Vagina (tissue), 2 donors: ENCODE measurements at places on chromosomes 12 and 14.

- no peak for DNase-seq
Measured at GRCh38 chr14:106530423-106531107, 1004.2 kb downstream of the TMEM121 start.

- no peak for DNase-seq
Measured at GRCh38 chr12:113373969-113374368, 15.6 kb downstream of the PLBD2 start.

DNA sequence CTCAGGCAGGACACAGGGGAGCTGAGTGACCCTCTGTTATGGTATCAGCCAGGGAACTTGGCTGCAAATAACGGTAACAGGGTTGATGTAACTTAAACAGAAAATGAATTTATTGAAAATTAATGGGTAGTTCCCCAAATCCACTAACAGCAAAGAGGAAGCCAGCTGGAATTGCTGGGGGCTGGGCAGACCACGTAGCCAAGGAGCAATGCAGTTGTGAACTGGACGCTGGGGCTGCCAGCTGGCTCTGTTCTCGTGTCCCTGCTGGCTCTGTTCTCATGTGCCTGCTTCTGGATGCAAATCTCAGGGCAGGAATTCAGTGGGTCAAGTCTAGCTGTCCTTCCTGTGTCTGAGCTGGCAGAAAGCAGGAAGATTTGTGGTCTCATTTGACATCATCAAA, 1383.3 kb upstream of the TMEM132C start:
- no peak for DNase-seq

DNA sequence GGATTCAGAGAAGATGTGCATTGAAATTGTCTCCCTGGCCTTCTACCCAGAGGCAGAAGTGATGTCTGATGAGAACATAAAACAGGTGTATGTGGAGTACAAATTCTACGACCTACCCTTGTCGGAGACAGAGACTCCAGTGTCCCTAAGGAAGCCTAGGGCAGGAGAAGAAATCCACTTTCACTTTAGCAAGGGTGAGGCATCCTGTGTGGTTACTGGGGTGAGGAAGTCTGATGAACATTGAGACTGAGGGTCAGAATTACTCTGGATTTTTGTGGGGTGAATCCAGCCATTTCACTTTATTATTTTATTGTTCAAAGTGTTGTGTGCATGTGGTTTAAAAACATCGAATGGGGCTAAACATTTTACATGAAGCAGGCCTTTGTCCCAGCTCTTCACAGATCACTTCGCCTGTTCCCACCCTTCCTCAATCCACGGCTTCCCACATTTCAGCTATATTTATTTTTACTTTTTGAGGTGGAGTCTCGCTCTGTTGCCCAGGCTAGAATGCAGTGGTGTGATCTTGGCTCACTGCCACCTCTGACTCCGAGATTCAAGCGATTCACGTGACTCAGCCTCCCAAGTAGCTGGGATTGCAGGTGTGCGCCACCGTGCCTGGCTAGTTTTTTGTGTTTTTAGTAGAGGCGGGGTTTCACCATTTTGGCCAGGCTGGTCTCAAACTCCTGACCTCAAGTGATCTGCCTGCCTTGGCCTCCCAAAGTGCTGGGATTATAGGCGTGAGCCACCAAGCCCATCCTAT, 40.6 kb downstream of the SUPT16H start:
- no peak for DNase-seq

- DNase-seq = no peak
Measured at GRCh38 chr14:85528897-85529631, 880 bp upstream of the FLRT2 start.

DNA sequence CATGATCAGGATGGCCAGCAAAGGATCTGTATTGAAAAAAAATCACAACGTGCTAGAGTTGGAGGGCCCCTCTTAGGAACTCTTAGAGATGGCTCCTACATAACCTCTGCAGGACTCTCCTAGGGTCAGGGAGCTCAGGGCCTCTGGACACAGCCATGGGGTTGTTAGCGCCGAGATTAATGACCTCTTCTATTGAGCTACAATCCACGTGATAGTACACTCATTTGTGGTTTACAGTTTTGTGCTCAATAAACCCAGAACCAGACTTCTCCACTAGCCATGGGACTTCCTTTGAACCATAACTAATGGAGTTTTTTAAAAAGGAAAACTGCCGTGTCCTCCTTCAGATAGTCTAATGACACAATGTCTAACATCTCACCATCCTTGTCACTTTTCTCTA, 29.6 kb upstream of the HDAC7 start:
- DNase-seq = no peak

GRCh38 chr12:107530701-107531100, 154.9 kb upstream of the PWP1 start:
- no peak for DNase-seq

DNA sequence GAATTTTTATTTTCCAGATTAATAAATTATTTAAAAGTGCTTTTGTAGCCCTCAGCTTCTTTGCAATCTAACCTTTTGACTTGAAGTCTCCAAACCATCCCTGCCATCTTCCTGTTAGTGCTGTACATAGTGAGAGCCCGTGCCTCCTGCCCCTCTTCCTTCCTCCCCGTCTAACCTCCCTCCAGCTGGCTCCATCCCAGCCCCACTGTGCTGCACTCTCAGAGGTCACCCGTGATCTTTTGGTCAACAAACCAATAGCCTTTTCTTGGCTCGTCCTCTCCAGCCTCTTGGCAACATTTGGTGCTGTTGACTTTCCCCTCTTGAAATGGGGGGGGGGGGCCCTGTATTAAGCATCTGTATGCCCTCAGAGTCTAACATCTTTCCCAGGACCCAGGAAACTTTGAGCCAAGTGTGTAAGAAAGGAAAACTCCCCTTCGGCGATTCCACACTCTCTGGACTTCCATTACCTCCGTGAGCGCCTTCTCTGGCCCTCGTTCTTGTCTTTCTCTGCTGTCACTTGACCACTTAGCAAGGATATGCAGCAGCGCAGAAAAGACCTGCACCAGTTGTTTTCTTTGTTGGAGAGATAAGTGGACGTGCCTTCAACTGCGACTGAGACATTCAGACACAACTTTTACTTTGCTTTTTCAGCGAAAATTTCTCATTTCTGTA, 44.1 kb downstream of the FBXW8 start:
- no peak for DNase-seq

DNA sequence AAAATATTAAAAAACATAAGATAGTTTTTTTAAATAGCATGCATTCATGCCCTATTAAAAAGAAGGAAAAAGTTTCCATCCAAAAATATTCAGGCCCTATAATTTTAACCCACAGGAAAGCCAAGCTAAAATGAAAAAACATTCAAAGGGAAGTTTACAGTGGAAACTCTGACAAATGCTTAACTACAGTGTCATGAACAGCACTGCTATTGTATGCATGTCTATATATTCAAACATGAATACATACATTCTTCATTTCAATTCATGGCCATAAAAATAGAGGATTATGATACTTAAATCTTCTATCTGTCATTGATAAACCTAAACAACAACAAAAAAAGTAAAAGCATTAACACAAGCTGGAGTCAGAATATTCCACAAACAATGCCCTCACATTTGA, 67.4 kb downstream of the PPP2R5E start:
- no peak for DNase-seq

GRCh38 chr12:80745851-80746505, 29.3 kb downstream of the MYF5 start:
- no peak for DNase-seq

GRCh38 chr12:40098406-40099145, 7.3 kb downstream of the SLC2A13 start:
- DNase-seq = no peak

- no peak for DNase-seq
Measured at GRCh38 chr14:74203639-74204038, 35.6 kb upstream of the VSX2 start.

DNA sequence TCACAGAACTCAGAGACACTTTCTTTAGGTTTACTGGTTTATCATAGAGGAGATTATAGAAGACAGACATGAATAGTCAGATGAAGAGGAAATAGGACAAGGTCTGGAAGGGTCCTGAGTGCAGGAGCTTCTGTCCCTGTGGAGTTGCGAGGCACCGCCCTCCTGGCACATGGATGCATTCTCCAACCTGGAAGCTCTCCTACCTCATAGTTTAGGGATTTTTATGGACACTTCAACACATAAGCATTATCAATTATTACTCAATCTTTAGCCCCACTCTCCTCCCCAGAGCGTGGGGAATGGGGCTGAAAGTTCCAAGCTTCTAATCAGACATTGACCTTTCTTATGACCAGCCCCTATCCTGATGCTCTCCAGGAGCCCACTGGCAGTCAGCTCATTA, 12.6 kb upstream of the KRT7 start:
- no peak for DNase-seq

DNA sequence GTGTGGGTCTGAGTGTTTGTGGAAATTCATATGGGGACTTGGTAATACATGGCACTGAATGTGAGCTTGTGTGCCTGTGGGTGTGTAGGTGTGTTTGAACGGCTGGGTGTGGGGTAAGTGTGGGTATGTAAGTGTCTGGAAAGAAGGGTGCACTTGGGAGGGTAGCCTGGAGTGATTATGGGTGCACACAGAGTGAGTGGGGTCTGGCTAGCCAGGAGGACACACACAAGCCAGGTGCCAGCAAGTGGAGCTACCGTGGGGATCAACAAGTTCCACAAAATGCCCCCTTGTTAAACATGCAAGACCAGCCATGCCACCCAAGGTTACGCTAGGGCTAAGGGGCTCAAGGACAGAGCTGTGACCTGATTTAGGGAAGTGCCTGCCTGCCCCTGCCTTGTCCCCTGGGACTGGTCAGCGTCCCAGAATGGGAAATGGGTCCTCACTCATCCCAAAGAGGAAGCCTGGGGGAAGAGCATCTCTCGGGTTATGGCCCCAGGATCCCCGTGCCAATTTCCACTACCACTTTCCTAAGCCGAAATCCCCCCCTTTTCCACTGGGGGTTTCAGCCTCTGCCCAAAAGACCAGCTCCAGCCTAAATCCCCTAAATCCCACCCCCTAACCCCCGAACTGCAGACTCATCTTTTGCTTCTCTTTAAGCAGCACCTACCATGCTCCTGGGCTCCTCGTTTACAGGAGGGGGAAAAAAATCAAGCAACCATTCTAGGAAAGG, 118.6 kb downstream of the DICER1 start:
- no peak for DNase-seq

- no peak for DNase-seq
Measured at GRCh38 chr14:55802986-55803872, 223.2 kb downstream of the KTN1 start.

DNA sequence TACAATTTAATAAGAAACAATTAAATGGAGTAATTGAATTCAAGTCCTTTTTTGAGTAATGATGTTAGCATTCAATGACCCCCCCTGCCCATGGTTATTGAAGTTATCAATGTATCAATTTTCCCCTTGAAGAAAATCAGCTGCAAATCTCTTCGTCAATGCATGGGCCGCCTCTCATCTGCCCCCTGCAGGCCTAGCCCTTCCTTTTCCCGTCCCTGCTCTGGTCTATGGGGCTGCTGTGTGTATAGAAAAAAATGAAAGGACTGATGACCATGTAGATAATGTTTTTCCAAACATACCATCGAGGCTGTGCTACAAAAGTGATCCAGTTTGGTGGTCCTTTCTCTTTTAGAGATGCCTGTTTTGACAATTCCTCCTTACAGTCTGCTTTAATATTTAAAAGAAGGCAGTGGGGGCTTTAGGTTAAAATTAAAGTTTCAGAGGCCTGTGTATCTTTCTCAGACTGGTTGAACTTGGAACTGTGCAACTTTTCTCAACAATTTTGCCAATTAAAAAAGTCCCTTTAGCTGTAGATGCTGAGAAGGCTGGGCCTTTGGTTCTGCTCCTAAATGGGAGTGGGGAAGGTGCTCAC, 98.4 kb downstream of the APAF1 start:
- no peak for DNase-seq

DNA sequence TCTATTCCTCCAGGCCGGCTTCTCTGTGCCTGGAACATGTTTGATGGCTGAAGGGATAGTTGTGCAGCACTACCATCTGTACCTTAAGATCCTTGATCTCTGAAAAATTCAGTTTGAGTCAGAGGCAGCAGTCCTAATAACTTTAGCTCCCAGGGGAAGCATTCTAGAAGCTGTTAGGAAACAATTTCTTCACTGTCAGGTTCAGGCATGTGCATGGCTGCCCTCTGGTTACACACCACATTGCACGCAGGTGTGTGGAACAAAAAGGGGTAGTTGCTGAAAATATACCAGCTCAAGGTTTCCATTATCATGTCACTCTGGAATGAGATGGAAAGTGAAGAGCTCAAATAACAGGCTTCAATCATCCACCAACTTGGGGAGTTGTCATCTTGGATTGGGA, 80.1 kb downstream of the CHST11 start:
- no peak for DNase-seq

- DNase-seq = no peak
Measured at GRCh38 chr14:52551696-52552062, 626 bp downstream of the TXNDC16 start.

GRCh38 chr12:121872546-121873215, 14.0 kb upstream of the HPD start:
- DNase-seq = no peak

- no peak for DNase-seq
Measured at GRCh38 chr14:73287071-73287470, 49.8 kb downstream of the PAPLN start.

DNA sequence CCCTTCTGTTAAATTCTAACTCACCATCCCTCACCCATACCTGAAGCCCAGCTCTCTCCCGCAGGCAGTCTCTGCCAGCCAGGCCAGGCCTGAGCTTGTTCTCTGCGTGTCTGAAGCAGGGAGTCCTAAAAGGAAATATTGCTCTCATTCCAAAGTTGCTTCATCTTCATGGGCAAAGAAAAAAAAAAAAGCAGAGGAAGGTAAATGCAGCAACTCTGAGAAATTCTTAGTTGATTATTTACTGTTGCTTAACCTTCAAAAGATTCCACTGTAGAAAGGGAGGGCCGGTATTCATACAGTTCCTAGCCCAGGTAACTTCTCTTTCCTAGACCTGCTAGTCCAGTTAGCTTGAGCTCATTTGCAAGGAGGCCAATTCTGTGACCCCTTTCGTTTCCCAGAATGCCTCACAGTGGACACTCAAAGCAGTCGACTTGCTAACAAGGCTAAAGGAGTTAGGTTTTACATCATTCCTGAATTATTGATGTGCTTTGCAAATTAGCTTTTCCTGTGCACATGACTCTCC, 193.5 kb upstream of the EEA1 start:
- DNase-seq = no peak

DNA sequence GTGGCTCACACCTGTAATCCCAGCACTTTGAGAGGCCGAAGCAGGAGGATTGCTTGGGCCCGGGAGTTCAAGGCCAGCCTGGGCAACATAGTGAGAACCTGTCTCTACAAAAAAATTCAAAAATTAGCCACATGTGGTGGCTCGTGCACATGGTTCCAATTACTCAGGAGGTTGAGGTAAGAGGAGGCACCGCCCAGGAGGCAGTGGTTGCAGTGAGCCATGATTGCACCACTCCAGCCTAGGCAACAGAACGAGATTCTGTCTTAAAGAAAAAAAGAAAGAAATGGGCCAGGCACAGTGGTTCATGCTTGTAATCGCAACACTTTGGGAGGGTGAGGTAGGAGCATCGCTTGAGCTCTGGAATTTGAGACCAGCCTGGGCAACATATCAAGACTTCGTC, 33.5 kb downstream of the MAP1LC3B2 start:
- DNase-seq = no peak

DNA sequence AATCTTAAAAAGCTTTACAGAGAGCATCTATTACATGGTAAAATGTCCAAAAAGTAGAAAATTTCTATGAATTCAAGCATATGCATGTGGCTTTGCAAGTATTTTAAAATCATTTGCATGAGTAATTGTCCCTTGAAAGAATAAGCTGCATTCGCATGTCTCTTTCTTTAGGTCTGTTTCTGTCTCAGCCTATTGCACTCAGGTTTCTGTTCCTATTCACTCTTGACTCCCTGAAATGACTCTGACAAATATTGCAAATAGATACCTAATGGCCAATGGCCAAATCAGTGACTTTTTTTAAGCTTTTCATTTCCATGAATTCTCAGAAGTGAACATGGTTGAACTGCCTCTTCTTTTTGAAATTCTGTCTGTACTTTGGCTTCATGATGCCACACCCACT, 6.4 kb upstream of the TTC8 start:
- DNase-seq = no peak
